ENCODE measurements at places on chromosomes 4 and X.

- DNase-seq: no peak
These were observed 35.2 kb downstream of the ARHGEF6 start for GRCh38 chrX:136745215-136746173.

DNA sequence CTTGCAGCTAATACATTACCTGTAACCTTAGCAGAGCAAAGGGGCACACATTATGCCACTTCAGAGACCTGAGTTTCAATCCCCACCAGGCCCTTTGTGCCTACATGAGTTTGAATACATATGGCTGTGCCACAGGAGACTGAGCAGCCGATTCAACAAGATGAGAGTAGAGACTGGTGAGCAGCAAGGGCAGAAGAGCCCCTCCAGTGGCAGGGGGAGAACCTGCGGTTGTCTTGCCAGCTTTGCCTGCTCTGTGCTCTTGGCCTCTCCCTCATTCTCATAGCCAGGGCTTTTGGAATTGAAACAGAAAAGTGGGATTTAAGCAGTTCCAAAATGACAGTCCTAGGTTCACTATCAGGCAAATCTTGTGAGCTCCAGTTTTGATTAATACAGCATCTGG lies 52.3 kb upstream of the CLNK start:
- no peak for DNase-seq

DNA sequence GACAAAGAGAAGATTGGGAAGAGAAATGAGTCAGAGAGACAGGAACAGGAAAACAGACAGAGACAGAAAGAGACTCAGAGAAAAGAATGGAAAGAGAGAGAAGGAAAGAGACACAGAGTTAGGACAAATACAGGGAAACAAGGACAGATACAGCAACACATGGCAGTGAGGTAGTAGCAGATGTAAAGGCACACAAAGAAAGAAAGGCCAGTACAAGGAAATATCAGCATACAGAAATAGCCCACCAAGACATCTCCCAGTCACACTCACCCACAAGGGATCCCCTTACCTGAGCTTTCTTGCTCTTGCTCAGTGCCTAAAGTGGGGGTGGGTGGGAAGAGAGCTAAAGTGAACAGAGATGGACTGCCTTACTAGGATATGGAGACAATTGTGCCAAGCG lies 4.2 kb downstream of the GRIPAP1 start:
- no peak for DNase-seq

GRCh38 chrX:115573185-115573584 lies 12.2 kb downstream of the PLS3 start:
- DNase-seq: no peak

- DNase-seq: no peak
These were observed 49.8 kb downstream of the PDHA2 start for GRCh38 chr4:95889662-95890061.

DNA sequence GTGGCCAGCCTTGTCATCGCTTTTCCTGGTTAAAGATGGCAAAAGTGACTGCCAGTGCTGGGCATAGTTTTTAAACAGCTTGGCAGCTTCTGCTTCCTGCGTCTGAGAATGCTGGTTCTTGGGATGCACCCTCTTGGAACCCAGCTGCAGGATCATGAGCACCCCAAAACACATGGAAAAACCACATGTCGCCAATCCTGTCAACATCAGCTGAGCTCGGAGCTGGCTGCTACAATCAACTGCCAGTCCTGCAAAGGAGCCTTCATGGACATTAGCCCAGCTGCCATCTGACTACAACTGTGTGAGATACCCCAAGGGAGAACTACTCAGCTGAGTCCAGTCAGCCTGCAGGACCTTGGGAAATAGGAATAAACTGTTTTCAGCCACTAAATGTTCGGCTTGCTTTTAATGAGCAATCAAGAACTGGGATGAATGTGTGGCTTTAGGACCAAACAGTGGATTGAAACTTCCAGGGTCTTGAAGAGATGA lies 31.0 kb downstream of the OSTC start:
- no peak for DNase-seq

- no peak for DNase-seq
These were observed 7.0 kb downstream of the SMIM14 start for GRCh38 chr4:39631700-39632079.

GRCh38 chr4:26474551-26474950 lies 15.7 kb downstream of the CCKAR start:
- DNase-seq: no peak

- peak; percentile 40 for DNase-seq
These were observed 89.6 kb upstream of the MAD2L1 start for GRCh38 chr4:120156120-120156718.

GRCh38 chr4:7307394-7308099 lies 115.2 kb downstream of the SORCS2 start:
- no peak for DNase-seq

DNA sequence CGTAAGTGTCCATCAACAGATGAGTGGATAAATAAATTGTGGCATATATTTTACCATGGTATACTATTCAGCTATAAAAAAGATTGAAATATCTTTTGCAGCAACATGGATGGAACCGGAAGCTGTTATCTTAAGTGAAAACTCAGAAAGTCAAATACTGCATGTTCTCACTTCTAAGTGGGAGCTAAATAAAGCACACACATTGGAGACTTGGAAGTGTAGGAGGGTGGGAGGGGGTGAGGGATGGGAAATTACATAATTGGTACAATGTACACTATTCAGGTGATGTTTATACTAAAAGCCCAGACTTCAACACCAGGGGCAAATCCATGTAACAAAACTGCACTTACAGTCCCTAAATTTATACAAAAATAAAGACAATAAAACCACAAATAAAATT lies 72.6 kb upstream of the SPRY1 start:
- no peak for DNase-seq

- DNase-seq: no peak
These were observed 19.9 kb upstream of the MXD4 start for GRCh38 chr4:2281575-2282343.

GRCh38 chr4:44646151-44646550 lies 5.3 kb downstream of the YIPF7 start:
- DNase-seq: no peak

DNA sequence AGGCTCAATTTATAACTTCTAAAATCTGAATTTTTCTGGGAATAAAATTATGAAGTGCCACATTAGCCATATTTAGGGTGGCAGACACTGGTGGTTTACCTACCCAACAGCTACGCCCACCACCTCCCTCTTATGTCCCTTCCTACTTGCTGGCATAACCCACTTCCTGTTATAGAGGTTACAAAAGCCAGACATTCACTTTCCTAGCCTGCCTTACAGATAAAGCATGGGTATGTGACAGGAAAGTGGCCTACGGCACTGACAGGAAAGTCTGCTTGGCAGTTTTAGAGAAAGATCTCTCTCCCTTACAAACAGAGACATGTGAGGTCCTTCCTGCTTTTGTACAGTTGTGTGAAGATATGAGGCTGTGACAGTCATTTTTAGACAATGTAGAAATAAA lies 12.4 kb downstream of the DDX53 start:
- DNase-seq: no peak

GRCh38 chrX:110743679-110744340 lies 51.8 kb downstream of the CHRDL1 start:
- no peak for DNase-seq

DNA sequence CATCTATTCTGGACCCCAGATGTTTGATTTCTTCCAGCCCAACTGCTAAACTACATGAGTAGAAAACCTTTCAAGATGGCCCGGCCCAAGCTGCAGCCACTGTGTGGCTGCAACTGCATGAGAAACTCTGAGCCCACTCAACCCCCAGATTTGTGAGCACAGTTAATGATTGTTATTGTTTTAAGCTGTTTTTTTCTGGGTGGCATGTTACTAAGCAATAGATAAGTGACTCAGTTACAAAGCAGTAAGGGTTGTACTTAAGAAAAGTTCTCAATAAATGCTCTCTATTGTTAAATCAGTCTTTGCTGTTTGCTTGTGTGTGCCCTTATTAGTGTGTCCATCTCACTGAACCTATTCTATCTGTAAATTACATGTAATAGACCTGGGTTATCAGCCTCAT lies 51.8 kb downstream of the GC start:
- no peak for DNase-seq

GRCh38 chr4:146478009-146478408 lies 43.7 kb downstream of the SLC10A7 start:
- no peak for DNase-seq

DNA sequence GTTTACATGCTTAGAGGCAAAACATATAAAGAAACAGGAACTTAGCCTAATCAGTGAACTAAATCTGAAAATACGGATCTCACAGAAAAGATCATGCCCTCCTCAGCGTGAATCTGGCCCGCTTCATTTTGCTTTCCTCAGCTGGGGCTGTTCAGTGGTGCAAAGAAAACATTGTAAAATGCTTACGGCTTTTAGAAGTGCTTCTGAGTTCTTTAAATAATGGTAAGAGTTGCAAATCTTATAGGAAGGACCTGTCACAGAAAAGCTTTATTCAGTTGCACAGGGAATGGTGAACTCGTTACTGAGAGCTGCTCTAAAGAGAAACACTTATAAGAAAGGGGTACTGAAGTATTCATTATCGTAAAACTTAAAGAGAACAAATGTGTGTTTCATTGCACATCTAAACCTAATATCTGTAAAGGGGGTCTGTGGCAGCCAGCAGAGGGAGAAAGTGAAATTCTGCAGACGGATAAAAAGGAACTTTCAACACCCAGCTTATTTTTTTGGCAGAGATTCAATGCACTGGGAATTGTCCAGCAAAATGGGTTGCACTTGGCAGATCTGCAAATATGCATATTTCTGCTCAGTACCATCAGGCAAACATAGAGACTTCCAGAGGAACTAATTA lies 139.2 kb upstream of the ANK2 start:
- no peak for DNase-seq

DNA sequence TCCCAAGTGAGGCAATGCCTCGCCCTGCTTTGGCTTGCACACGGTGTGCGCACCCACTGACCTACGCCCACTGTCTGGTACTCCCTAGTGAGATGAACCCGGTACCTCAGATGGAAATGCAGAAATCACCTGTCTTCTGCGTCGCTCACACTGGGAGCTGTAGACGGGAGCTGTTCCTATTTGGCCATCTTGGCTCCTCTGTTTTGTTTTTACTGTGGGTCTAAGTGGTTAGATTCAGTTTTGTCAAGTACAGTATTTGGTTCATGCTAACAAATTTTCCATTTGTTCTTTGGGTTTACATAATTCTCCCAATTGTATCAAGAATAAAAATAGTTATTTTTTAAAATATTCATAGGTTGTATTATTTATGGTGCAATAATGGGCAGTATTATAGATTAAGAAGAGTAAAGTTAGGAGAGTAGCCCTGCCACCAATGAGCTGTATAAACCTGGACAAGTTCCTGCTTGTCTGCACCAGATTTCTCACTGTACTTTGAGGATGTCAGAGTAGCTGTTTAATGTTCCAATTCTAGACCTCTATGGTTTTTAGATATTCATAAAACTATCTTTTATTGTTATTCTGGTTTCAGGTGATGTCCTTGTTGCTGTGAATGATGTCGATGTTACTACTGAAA lies 23.4 kb downstream of the INTU start:
- DNase-seq: no peak

GRCh38 chr4:130288576-130288975 lies 1192.6 kb downstream of the C4orf33 start:
- DNase-seq: no peak

GRCh38 chrX:69522052-69522451 lies 17.9 kb downstream of the NALF2 start:
- no peak for DNase-seq

DNA sequence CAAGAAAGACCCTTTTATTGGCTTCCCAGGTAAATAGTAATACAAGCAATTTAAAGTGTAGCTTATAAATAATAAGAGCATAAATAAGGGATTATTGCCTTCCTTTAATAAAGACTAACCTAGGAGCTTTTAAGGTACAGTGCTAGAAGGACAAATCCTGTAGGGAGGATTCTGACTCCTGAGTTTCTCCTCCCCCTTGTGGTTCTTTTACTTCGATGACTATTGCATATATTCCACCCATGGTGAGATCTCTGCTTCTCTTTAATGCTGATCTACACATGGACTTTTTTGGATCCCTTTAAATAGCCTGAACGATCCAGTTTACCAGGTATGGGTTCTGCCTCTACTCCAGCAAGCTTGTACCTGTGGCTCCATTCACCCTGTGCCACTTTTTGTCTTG lies 2.5 kb downstream of the GALNT7 start:
- DNase-seq: no peak

DNA sequence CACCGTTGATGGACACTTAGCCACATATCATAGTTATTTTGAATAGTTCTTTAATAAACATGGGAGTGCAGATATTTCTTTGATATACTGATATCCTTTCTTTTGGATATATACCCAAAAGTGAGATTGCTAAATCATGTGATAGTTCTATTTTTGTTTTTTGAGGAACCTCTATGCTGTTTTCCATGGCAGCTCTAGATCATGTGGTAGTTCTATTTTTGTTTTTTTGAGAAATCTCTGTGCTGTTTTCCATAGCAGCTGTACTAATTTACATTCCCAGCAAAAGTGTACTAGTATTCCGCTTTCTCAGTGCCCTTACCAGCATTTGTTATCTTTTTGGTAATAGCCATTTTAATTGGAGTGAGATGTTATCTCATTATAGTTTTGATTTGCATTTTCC lies 3.6 kb downstream of the SH3BGRL start:
- no peak for DNase-seq

GRCh38 chr4:152193059-152193458 lies 342.8 kb downstream of the FBXW7 start:
- no peak for DNase-seq

- DNase-seq: peak; percentile 7
These were observed 82.0 kb downstream of the PLS3 start for GRCh38 chrX:115642895-115643530.

GRCh38 chr4:19982556-19982955 lies 269.1 kb upstream of the SLIT2 start:
- no peak for DNase-seq

DNA sequence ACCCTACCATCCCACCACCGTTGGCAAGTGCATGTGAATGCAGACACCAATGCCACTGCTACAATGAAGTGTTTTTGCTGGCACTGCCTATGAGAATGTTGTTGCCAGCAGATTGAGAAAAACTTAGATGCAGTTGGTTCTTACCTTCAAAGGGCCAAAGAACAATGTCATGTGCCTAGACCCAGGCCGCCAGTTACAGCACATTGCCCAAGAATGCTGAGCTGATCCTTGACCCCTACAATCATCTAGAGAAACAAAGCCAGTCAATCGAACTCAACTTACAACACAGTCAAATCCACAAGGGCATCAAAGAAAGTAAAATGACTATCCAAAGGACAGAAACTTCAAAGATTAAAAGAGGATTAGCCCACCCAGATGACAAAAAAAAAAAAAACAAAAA lies 102.4 kb upstream of the SPIN4 start:
- DNase-seq: no peak

- no peak for DNase-seq
These were observed 237.7 kb downstream of the GALNTL6 start for GRCh38 chr4:172050911-172051310.

- DNase-seq: no peak
These were observed 74.5 kb upstream of the HS3ST1 start for GRCh38 chr4:11503166-11503565.

GRCh38 chr4:41360214-41360920 lies 103.6 kb downstream of the UCHL1 start:
- peak; percentile 78 for DNase-seq

GRCh38 chr4:48787056-48787455 lies 7.0 kb upstream of the FRYL start:
- peak; percentile 11 for DNase-seq

Data from NCI-H774 (cell line).